ENCODE measurements at places on chromosomes 4 and X. TPM values are rescaled to one million over a fixed set of nuclear protein-coding genes. Genes with fewer than 3 reads are reported as not detected.

The GDPD2 gene
- 0.21 TPM for total RNA-seq

The GNRHR gene
- not detected for total RNA-seq

DNA sequence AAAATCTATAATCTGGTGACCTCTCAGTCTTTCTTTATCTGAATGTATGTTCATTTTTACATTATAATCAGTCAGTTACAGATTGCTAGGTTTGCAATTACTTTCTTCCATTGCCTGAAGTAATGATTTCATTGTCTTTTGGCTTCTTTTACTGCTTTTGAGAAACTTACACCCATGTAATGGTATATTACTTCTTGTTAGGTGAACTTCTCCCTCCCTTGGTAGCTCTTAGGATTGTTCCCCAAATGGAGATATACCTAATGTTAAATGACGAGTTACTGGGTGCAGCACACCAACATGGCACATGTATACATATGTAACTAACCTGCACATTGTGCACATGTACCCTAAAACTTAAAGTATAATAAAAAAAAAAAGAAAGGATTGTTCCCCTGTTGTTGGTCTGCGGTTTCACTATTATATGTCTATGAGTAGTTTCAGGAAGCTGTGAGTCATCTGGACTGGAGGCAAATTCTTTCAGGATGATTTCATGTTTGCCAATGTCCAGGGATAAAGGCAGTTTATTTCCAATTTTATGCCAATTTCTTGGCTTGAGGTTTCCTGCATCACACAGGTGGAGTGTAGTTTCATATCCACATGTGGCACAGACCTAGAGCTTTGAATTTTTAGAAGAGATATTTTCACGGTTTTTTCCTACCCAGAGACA lies 21.8 kb downstream of the SPANXC start:
- no peak for DNase-seq

GRCh38 chrX:134167591-134168203 lies 69.3 kb upstream of the CCDC160 start:
- no peak for DNase-seq

- peak; percentile 64 for DNase-seq
These were observed 4.2 kb downstream of the PDGFRA start for GRCh38 chr4:54233277-54233696.

DNA sequence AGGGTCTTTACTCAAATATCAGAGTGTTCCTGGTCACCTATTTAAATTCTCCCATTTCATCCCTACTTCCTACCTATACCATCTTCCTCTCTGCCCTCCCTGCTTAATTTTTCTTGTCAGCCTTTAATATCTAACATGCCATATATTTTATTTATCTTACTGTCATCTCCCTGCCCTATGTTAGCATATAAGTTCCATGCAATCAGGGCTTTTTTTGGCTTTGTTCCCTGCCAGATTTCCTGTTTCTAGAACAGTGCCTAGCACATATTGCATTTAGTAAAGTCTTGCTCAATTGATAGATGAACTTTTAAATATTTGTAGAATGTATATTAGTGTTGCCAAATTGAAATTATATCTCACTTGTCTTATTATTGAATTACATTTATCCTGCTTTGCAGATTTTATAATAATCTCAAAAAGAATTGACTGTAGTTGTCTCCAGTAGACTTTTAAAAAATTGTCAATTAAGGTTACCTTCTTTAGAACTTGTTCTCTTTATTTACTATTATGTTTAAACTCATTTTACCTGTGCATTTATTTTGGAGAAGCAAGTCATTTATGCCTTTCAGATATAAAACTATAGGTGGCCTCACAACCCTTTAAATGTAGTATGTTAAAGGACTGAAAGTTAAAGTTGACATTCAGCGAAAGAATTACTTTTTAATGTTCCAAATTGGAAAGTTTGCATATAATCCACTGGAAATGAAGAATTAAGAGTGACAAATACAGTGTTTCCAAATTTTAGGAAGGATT lies 108.2 kb upstream of the BMPR1B start:
- no peak for DNase-seq

DNA sequence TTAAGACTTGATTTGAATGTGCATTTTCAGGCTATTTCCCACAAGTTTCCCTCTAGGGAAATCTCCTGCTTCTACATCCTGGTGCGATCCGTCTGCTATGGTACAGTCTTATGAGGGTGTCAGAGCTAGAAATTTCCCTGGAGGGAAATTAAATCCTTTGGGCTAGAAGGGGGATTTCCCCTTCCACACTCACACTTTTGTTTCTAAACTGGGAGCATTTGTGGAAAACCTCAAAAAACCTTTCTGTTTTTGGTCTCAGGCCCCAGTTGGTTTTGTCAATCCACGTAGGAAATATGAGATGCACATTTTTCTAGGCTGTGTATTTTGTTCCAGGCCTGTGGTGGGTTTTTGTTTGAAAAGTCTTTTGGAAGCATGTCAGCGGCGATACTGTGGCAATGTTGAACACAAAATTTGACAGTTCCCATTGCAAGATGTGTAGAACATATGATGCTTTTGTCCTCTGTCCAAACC lies 17.8 kb downstream of the HMGB3 start:
- DNase-seq: no peak

All from activated T-helper 2 cell treated with anti-CD3 and anti-CD28 coated beads, Interferon-gamma antibody, Interleukin-2, Interleukin-4, amounts not matched to agents 10 μg/mL and 5 μg/mL and 100 μg/mL, durations not matched to agents 14 hours and 24 hours and 36 hours (primary cell).